ENCODE measurements at places on chromosomes 5 and 9.

DNA sequence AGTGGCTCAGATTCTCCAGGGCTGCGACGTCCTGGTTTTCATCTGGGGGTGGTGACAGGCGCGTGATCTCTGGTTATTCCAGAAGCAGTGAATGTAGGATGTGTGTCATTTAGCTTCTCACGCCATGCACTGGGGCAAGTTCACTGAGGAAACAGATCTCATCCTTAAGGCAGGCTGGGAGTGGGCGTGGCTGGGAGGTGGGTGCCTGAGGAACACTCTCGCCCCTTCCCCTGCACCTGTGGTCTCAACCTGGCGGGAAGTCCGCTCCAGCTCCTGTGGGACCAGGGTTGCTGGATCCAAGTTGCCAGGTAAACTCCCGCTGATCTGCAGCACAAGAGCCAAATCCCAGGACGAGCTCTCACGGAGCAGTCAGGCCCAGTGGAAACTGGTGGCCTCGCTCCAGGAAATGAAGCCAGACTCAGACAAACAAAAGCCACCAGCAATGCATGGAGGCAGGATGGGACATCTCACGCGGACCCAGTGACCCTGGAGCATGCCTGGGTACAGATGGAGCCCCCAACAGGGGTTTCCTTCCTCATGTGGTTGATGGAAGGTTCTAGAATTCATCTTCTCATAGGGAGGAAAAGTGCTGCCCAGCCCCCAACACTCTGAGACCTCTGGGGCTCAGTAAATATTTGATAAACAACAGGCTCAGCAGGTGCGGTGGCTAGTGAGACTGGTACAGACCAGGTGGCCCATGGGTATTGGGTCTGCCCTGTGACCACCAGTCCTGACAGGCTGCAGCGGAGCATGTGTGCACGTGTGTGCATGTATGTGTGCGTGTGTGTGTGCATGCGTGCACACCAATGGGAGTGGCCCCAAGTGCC lies 16.3 kb upstream of the SLC12A7 start:
- no peak for DNase-seq

DNA sequence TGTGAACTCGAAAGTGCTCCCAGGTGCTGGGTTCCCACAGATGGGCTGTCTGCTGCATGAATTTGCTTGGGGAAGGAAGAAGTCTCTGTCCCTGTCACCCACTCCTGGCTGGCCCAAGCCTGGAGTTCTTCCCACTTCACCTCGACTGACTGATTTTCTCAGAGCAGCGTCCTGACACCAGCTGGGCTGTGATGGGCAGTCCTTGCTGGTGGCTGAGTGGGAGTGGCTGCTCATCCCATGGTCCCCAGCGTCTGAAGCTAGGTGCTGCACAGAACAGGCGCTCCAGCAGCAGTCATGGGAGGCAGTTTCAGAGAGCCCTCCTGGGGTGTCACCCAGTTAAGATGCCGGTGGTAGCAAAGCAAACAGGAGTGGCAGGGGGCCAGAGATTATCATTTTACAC lies 10.1 kb upstream of the NEURL1B start:
- DNase-seq: no peak

DNA sequence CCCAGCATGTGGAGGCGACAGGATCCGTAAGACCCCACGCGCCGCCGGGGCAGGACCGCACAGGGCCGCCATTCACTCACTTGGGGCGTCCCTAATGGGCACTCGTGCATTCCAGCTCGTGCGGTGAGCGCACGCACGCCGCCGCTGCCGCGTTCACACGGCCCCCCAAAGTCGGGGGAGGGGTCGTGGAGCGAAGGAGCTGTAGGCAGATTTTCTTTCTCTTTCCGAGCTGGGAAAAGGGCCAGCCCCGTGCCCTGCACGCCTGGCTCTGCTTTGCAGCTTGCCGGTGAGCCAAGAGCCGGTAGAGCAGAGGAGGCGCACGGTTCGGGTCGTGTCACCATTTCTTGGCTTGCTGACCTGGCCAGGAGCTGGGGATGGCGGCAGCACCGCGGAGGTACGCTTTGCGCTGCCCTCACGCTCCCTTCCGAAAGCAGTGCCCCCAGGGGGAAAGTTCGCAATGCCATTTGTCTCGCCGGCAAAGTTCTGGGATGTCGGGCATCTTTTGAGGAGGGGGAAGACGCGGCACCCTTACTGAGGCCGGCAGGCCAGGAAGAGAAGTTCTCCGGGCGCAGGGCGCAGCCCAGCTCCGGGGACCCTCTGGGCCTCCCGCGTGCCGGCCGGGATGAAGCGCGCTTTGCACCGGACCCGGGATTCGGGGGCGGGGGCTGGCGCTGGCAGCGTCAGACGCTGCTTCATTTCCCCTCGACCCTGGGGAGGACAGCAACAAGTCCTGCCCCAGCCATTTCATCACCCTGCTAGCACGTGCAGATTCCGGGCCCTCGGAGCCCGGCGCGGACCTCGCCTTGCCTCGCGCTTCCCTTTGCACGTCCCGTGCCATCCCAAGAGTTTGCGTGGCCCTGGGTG lies 898 bp downstream of the STC2 start:
- DNase-seq: no peak

DNA sequence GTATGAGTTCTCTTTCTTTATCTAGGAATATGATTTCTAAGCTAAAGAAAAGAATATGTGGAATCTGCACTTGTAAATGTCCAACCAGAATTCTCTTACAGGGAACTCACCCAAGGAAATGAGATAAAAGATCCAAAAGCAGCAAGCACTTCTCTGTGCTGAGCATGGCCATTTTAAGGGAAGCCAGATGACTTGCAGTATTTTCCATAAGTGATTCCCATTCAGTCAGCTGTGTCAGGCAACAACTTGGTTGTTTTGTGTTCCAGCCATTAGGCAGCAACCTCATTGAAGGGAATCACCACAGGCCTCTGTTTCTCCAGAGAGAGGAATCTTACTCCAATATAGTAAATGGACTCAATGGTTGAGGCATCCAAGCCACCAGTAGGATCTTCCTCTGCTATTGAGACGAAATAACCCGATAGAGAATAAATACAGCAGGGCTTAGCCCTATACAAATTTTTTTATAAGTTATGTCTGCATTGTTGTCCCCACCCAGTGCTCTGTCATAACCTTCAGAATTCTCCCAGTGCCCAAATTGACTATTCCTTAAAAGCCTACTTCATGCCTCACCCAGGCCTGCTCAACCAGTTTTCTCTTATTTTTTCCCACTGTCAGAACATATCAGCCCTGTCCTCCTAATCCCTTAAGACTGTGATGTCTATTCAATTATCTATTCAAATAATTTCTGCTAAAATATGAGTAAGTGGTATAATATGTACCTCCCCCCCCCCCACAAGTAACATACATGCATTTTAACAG lies 236.6 kb downstream of the PJA2 start:
- DNase-seq: no peak

DNA sequence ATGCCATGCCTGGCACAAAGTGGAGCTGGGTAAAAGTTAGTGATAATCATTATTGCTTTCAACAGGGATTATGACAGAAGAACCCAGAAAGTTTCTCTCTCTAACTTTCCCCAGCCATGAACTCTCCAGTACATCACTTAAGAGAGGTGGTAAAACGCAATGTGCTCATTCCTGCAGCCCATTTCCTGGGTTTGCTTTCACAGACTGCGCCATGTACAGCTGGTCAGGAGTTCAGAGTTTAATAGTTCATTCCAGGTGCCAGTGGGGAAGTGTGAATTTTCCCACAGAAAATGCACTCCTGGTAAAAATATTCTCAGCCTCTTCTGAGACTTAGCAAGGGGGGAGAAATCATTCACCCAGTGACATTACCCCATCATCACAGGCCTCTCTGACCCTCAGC lies 35.5 kb downstream of the ADAM19 start:
- no peak for DNase-seq

DNA sequence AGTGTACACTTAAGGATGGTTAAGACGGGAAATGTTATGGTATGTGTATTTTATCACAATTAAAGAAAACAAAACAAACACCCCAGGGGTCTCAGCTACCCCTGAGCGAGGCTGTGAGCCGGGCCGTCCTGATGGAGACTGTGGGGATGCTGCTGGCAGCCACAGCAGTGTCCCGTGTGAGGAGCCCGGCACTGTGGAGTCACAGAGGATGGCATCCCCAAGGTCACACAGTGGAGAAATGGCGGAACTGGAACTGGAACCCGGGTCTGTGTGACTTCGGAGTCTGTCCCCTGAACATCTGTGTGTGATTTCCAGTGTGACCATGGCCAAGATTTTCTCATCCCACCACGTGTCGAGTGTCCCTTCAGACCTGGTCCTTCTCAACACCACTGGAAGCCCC lies 80.7 kb upstream of the PHYKPL start:
- DNase-seq: no peak

DNA sequence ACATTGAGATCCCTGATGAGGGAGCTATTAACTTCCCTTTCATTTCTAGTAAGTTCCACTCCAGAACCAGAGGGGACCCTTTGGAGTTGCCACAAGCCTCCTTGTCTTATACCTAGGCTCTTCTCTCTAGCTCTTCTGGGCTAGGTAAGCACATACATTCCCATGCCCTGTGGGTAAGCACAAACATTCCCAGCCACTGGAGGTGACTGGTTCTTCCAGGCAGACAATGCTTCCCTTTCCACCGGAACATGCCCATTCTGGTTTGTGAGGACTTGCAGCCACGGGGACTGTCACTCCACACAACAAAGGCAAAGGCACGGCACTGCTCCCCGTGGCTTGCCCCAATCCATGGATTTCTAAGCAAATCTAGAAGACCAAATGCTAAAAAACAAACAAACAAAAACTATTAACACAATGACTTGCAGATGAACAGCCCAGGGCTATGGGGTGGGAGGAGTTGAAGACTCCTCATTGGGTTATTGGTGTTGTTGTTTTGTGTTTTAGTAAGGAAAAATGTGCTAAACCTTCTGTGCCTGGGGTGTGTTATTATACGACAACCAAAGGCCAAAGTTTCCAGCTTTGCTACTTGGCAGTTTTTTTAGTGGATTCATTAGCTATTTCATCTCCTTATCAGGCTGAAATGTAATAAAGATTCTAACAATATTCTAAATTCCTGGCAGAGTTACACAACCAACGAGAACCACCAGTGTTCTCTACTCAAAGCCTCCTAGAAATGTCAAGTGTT lies 276.2 kb downstream of the SYK start:
- DNase-seq: no peak

DNA sequence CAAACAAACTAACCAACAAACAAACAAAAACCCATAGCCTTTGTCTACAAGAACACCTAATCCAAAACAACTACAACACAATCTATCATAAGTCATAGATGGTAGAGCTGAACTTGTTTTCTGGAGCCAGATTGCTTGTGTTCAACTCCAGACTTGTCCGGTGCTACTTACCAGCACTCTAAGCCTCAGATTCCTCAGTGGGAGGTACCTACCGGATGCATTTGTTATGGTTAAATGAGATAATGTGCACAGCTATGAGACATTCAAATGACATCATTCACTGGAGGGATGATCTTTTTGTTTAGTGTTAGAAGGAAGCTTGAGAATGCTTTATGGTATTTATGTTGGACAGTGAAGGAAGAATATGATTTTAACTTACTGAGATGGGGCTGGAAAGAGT lies 592.9 kb upstream of the C9orf72 start:
- DNase-seq: no peak

GRCh38 chr9:134322781-134323241 lies 3.4 kb upstream of the RXRA start:
- no peak for DNase-seq

DNA sequence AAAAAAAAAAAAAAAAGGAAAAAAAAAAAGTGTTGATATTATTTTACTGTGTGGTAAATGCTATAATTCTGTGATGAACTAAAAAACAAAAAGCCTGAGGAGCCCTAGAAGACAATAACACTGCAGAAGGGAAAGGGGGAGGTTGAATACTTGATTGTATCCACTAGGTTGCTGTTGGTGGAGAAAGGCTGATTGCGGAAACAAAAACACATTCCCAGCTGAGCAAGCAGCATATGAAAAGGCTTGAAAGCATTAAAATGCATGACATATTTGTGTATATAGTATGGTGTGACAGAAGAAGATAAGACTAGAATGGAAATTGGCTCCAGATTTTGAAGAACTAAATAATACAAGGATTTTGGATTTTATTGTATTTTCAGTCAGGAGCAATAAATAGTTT lies 8.9 kb downstream of the RABGAP1 start:
- DNase-seq: no peak

- DNase-seq: no peak
Measured at GRCh38 chr9:98134702-98135557, 15.9 kb upstream of the TRIM14 start.

DNA sequence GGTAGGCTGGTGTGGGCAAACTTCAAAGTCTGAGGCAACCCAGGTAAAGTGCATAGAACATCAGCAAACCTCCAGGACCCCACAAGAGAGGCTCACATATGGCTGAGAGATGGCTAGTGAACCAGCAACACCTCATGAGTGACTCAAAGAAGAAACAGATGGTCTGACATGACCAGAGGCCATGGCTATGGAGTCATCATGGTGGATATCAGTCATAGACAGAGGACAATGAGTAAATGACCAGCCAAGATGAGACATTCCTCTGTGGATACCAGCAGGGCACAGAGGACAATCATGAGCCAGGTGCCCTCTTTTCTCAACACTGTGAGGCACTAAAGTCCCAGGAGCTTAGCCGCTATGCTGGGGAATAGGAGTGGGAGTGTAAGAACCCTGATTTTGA lies 180.8 kb downstream of the RASEF start:
- no peak for DNase-seq

DNA sequence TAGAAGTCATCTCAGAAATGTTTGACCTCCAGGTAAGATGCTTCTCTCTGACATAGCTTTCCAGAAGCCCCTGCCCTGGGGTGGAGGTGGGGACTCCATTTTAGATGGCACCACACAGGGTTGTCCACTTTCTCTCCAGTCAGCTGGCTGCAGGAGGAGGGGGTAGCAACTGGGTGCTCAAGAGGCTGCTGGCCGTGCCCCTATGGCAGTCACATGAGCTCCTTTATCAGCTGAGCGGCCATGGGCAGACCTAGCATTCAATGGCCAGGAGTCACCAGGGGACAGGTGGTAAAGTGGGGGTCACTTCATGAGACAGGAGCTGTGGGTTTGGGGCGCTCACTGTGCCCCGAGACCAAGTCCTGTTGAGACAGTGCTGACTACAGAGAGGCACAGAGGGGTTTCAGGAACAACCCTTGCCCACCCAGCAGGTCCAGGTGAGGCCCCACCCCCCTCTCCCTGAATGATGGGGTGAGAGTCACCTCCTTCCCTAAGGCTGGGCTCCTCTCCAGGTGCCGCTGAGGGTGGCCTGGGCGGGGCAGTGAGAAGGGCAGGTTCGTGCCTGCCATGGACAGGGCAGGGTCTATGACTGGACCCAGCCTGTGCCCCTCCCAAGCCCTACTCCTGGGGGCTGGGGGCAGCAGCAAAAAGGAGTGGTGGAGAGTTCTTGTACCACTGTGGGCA lies 642 bp downstream of the CSF2 start:
- no peak for DNase-seq

DNA sequence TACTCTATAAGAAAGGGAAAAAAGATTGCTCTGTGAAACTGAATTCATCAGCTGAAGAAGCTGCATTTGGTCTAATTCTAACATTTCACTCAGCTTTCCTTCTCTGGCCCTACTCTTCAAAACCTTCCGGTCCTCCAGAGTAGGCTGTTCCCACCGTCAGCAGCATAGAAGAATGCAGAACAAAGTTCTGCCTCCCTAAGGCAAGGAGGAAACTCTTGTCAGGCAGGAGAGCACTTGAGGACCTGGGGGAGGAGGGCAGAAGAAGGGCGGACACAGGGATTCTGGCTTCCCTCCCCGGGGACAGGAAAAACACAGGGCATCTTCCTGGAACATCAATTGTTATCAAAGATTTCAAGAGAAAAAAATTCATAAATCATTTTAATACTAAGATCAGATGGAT lies 69.2 kb upstream of the SHB start:
- DNase-seq: no peak

Data from stimulated activated CD4-positive, alpha-beta T cell treated with anti-CD3 and anti-CD28 coated beads, TNF-alpha, amount 100 ng/mL, for 1 hour (primary cell).